CD4-positive, alpha-beta T cell treated with Interleukin-15 for 4 hours (primary cell): ENCODE measurements at places on chromosomes 12 and 14.

DNA sequence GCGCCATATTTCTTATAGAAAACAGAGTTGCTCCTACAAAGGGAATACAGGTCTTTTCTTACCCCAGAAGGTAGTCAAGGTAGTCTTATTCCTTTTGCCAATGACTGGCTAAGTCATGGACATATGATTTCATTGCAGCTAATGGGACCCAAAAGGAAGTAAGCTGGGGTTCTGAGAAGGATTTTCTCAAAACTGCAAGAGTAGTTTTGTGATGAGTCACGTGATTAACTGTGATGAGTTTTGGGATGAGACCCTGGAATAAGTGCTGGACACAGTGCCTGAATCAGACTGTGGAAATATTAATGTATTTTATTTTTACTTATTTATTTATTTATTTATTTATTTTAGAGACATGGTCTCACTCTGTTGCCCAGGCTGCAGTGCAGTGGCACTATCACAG, 13.4 kb upstream of the NIN start:
- DNase-seq, result no peak

DNA sequence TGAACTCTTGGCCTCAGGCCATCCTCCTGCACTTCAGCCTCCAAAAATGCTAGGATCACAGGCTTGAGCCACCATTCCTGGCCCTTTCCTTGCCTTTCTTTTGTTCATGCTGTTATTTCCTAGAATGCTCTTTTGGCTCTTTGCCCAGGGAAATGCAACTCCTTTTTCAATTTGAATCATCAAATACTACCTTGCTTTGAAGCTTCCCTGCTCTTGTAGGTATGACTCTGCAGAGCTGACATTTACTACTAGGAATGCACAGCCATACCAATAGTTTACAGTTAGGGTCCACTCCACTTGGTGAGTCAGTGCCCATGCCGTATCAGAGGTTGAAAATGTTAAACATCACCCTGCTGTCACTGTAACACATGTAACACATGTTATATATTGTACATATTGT, 107.0 kb upstream of the CRY1 start:
- no peak for DNase-seq

DNA sequence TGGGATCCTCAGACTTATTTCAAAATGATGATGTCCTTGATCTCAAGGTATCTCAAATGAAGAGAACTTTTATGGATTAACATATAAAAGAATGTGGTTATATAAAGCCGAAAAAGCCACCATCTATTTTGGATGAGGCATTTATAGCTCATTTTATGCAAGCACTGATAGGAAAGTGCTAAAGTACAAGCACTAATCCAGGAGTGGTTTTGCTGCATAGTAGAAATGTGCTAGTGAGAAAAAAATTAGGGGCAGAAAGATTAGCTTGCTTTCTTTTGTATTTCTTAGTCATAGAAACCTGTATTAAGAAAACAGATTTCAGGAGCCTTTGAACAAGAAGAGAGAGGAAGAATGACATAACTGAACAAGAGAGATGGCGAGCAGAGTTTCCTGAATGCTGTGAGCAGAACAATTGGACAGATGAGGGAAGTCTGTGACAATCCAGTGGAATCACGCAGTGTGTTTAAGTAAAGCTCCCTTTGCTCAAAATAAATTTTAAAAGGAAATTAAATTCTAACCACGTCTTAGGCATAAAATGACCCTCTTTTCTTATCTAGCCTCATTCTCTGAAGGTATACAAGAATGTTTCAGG, 238.2 kb upstream of the NOVA1 start:
- DNase-seq, result no peak

DNA sequence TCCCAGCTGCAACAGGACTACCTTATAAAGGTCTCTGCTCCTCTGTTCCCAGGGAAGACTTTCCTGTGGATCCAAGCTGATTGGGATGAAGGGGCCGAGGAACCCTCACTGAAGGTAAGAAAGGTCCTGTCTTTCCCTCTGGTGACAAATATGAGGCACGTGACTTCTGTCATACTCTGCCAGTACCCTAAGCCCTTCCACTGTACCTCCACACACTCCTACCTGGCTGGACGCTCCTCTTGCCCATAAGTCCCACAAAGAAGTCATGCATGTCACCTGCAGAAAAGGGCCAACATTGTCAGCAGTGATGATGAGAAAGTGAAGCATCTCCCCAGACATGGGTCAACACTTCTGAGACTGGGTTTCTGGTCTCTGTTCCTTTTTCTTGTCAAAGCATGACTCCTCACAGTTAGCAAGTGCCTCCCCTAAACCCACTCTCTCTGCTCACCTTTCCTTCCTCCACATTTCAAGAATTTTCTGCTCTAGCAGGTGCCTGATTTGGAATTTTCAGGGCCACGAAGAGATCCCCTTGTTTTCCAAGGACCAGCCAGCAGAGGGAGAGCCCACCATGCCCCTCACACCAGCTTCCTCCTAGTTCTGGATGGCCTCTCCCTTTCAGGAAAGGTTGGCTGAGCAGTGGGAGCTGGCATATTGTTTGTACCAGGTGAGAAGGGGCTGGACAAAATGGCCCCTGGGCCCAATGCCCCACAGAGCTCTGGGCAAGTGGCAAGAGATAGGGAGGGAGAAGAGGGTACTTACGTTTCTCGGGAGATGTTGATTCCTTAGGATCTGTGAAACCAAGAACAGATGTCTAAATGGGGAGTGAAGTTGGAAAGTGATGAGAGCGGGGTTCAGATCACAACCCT, 3.5 kb downstream of the TAC3 start:
- DNase-seq, result no peak

GRCh38 chr14:51658441-51659173, 6.9 kb downstream of the FRMD6 start:
- DNase-seq, result no peak

GRCh38 chr12:93279565-93280412, 97.9 kb upstream of the NUDT4 start:
- DNase-seq, result no peak

GRCh38 chr14:52018252-52018651, 28.9 kb downstream of the RTRAF start:
- DNase-seq, result no peak

DNA sequence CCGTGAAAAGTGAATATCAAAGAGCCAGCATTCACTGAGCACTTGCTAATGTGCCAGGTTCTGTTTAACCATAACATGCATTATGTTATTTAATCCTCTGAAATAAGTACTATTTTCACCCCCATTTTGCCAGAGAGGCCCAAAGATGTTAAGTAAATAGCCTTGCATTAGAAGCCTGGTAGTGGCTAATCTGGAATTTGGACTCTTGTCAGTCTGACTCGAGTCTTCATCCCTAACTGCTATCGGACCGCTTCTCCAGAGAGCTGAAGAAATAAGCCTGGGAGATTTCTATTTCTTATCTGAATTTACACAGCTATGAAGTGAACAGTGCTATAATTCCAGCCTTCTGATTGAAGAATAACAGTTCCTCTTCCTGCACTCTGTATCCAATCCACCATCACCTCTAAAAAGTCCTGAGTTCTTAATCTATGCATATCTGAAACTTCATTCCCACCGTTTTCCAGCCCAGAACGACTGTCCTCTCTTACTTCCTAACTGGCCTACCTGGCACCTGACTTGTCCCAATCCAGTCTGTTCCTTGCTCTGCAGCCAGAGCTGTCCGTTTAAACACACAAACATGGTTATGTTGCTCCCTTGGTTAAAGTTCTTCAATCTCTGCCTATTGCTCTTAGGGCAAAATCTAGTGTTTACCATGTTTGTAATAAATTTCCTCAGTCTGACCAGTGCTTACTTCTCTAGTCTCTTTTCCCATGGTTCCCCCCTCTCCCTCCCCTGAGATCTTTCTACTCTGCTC, 2.3 kb downstream of the POLR3B start:
- no peak for DNase-seq

GRCh38 chr14:74703043-74703442, 9.8 kb downstream of the AREL1 start:
- DNase-seq, result no peak
